Activated CD4-positive, alpha-beta T cell treated with anti-CD3 and anti-CD28 coated beads, Interleukin-2, amount 50 U/mL, for 48 hours (primary cell): ENCODE measurements at places on chromosomes 4 and X.

DNA sequence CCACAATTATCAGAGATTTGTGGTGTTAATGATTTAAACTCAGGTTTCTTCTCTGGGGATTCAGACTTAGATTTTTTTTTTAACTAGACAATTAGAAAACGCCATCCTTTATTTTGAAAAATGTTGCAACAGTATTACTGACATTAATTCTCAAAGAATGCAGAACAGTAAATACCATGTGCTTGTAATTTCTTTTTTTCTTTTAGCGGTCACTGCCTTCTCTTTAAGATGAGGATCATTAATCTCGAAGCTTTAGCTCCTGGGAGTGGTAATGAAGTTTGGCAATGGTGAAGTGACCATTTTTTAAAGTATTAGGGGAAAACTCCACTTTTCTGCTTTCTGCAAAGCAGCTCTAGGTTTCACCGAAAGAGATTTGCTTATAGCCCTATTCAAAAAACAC is 164.0 kb upstream of the MBNL3 start:
- DNase-seq, result no peak

DNA sequence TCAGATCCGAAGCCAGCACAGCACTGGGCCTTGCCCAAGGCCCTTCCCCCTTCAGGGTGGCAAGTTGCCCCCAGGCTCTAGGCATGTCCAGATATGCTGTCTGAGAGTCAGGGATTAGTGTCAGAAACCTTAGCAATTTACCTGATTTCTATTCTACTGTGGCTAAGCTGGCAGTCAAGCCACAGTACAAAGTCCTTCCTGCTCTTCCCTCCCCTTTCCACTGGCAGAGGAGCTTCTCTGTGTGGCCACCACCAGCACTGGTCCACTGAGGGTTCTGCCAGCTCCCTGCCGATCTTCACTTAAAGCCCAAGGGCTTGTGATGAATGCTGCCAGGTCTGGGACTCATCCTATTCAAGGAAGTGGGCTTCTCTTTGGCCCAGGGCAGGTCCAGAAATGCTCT is 324.5 kb upstream of the RPS6KA3 start:
- no peak for DNase-seq

DNA sequence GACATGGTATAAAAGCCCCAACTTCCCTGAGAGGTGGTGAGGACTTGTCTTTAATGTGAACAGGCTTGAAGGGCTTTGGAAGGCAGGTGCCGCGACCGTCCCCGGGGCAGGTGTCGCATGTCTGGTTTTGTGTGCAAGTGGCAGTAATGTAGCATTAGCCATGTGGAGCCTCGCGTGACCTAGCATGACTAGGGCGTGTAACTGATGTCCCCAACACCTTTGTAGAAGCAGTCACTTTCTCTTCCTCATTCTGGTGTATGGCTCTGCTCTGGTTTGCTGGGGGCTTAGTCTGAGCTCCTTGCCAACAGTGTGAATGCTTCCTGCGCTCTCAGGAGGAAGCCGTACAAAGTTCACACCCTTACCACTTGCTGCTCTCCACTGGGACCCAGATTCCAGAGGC is 145.7 kb downstream of the AMMECR1 start:
- no peak for DNase-seq

- no peak for DNase-seq
Observed at GRCh38 chr4:142559986-142560385, 286.1 kb downstream of the INPP4B start.

DNA sequence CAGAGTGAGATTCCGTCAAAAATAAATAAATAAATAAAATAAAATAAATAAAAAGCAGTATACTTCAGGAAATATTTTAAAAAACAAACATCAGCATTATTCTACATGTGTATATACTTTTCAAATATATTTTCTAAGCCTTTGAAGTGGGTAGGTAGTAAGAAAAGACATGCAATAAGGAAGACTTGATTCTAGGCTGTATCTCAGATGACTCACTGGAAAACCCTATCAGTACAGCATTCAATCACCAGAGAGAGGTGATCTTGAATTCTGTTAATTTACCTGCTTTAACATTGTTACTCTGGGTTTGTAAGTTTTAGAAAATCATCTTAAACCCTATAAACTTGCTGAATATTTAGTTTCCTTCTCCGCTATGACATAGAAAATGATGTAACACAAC is 106.6 kb upstream of the NAP1L5 start:
- no peak for DNase-seq

DNA sequence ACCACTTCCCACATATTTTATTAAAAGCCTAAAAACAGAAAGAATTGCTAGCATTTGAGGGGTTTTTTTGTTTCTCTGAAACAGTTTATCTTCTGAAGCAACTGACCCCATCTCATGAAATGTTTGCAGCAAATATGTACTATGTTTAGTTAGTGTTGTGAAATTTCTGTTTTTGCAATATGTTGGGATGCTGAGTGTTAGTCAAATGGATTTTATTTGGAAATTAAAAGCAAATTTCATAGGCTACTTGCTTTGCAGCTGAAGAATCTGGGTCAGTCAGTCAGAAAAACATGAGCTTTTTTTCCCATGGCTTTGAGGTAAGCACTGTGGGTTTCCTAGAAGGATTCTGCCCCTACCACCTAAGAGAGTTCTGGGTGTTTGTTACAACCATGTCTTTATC is 184.9 kb upstream of the DKK2 start:
- DNase-seq, result no peak

DNA sequence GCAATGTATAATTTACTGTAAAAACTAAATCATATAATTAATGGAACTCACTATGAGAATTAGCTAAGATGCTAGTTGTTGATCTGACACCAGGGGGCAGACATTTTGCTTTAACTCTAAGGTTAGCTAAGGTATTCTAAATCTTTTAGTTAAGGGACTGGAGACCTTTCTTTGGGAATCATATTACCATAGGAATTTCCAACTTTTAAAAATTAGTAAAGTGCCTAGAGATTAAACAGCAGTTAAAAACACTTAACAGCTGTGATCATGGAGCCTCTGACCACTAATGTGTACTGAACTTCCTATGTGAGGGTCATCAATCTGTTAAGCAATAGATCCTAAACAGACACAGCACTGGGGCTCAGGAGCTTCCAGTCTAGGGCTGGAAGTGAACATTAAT is 226.6 kb downstream of the NSUN7 start:
- DNase-seq, result no peak

DNA sequence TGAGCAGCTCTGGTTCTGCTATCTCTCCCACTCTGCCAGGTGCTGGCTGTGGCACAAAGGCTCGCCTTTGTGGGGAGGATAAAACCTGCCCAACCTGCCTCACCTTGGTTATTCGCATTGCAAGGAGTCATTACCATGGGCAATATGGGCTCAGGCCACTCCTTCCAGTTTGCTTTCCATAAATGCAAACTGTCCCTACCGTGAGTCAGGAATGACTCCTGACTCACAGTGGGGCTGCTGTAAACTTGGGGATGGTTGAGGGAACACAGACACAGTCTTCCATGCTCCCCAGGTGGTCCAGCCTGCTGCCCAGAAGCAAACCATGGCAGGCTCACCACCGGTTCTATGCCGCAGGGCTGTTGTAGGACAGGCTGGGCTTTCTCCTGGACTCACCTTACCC is 36.1 kb downstream of the COQ2 start:
- no peak for DNase-seq

DNA sequence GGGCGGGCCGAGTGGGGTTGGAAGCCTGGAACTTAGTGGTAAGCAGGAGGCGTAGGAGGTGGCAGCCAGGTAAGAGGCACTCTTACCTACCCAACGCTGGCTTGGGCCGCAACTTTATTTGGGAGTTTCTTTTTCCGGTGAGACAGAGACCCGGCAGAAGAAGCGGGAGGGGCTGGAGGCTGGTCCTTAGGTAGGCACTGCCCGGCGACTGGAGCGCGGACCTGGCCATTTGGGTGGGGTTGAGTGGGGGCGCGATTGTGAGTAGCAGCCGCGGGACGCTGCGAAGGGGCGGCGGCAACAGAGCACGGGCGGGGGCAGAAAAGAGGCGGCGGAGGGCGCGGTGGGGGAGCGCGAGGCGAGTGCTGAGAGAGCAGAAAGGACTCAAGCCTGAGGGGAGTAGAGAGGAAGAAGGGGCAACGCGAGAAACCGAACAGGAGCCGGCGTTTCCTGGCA is 334 bp upstream of the POU4F2 start:
- DNase-seq, result no peak

GRCh38 chrX:153635788-153636668 is 11.0 kb upstream of the DUSP9 start:
- DNase-seq, result peak; percentile 35

DNA sequence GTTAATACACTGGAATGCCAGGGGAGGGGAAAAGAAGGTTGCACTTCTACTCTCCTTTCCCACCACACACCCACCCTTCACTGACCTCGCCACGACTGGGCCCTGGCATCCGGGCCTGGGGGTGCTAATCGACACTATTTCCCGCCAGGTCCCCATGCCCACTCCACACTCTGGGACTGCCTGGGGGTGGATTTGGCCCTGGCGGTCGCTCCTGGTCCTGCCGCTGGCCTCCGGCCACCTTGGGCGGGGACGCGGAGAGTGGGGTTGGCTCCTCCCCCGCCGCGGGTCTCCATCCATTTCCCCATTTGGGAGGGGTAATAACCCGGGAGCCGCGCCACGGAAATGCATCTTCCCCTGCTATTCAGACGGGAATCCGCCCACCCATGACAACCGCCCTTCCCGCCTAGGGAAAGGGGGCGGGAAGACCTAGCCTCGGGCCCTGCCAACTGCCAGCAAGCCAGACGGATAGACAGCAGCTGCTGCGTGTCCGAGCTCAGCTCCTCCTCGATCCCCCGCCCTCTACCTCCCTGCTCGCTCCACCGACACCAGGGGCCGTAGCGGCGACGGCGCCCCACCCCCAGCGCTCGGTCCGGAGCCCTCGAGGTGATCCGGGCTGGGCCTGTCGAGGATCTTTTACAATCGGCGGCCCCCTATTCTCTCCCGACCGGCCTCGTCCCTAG is 78.1 kb downstream of the RLIM start:
- DNase-seq, result peak; percentile 62

DNA sequence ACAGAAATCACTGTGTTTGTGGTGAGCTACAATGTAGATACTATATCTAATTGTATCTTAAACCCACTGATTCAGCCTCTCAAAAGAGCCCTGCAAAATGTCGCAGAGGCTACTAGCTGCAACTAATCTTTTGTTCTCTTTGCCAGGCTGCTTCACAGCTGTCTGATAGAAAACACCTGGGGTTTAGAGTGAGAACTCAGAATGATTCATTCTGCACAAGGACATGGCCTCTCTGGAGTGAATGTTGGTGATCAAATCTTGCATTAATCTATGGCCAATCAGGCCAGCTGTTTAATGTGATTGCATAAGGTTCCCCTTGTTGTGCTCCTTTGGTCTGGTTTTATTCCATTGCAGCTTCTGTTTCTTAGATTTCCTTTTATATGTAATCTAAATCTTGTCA is 100.3 kb downstream of the EMCN start:
- no peak for DNase-seq

- DNase-seq, result no peak
Observed at GRCh38 chr4:119506806-119507205, 121.8 kb downstream of the PDE5A start.

DNA sequence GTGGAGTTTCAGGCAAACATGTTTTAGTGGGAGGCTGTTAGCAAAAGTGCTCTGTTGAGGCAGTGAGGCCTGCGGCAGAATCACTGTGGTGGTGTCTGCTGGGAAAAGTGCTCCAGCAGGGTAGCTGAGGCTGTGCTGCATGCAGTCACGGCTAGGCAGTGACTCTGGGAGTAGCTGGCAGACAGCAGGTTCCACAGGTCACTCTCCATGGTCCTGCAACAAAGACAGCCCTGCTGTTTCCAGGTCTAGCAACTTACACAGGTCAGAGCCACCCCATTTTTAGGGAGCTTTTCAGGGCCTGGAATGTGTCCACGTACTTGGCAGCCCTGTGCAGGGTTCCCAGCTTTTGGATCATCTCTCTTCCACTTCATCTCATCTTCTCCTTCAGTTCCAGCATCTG is 184.3 kb downstream of the NAA11 start:
- DNase-seq, result no peak

GRCh38 chrX:154516656-154517100 is 646 bp upstream of the FAM3A start:
- no peak for DNase-seq

GRCh38 chrX:132612821-132613564 is 124.2 kb upstream of the MBNL3 start:
- DNase-seq, result peak; percentile 36
